ENCODE measurements at places on chromosomes 5 and 9.

DNA sequence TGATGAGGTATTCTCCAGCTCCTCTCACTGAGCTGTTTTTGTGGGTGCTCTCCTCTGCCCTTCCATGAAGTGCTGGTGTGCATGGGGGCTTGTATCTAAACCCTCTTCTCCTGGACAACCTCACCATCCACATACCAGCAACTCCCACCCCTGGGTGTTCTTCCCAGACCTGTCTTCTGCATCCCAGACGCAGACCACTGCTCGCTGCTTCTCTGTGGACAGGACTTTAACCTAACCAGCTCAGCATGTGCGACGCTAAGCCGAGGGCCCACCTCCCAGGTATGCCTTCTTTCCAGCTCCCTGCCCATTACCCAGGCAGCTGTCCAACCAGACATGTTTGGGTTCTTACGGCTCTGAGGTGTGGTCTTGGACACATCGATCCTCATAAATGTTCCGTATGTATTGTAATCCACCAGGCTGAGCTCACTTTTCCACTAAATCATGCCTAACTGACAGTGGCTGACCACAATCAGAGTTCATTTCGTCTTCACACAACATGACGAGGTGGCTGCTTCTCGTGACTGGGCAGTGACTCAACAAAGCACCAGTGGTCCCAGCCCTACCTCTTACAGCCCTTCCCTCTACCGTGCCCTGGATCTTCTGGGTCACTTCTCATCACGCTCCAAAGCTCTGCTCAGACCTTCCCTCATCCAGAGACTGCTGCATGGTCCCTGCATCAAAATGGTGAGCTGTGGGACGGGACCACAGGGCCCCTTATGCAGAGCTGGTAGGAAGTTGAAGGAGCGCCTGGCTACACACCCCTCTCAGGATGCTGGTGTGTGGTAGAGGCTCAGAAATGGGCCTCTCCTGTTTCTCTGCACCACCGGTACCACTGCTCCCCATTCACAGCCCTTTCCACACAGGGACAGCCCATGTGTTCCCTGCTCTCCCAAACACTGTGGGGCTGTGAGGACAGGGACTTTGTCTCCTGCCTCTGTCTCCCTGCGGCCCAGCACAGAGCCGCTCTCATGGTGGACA, 9.6 kb upstream of the PTGES2 start:
- peak; percentile 57 for DNase-seq

DNA sequence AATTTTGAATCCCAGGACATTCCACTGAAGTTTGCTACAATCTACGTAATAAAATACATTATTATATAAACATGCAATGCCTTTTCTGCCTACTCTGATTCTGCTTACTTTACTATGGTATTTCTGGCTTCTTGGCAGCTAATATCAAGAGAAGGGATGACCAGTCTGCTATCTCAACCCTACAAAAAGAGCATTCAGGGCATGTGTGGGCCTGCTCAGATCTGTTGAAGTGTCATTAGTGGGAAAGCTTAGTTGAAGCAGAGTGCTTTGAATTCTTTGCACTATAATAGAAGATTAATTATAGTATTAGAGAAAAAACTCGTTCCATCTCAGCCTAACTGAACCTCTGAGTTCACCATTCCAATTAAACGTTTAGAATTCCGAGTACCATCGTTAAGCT, 339.5 kb upstream of the ISL1 start:
- no peak for DNase-seq

DNA sequence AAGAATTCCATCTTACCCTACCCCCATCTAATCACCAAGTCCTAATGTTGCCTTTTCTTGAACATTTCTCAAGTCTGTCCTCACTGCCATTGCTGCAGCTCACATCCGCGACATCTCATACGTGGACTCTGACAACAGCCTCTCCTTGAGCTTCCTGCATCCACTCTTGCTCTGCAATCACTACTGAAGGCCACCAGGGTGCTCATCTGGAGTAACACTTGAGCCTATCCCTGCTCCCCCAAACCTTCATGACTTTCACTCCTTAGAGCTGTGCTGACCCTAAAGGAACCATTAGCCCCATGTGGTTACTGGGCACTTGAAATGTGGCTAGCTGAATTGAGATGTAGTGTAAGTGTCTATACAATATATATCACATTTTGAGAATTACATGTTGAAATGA, 46.4 kb upstream of the CTXN3 start:
- DNase-seq: no peak

DNA sequence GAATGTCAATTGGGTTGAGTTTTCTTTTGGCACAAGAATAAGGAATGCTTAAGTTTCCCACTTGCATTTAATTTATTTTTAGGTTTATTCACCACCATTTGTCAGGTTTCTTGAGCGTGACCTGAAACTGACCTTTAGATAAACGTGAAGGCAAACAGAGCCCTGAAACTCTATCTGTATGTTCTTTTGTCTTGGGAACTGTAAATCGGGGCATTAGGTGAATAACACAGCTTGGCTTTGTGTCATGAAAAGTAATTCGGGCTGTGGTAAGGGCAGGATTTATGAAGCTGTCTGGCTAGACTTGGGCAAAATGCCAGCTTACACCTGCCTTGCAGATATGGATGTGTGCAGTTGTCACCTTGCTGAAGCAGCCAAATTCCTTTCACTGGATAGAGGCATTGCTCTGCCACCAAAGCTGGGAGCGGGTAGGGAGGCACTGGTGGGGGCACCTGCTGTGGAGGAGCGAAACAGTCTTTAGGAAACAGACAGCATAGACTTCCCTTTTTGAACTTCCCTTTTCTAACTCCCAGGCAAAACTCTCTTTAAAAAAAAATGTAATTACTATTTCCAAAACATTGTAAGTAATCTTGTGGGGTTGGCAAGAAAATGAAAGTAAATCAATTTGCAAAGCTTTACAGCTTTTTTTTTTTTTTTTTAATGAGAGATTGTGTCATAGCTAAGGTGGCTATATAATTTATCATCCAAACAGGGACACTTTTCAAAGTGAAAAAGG, 545.2 kb downstream of the CSNK1G3 start:
- DNase-seq: no peak

DNA sequence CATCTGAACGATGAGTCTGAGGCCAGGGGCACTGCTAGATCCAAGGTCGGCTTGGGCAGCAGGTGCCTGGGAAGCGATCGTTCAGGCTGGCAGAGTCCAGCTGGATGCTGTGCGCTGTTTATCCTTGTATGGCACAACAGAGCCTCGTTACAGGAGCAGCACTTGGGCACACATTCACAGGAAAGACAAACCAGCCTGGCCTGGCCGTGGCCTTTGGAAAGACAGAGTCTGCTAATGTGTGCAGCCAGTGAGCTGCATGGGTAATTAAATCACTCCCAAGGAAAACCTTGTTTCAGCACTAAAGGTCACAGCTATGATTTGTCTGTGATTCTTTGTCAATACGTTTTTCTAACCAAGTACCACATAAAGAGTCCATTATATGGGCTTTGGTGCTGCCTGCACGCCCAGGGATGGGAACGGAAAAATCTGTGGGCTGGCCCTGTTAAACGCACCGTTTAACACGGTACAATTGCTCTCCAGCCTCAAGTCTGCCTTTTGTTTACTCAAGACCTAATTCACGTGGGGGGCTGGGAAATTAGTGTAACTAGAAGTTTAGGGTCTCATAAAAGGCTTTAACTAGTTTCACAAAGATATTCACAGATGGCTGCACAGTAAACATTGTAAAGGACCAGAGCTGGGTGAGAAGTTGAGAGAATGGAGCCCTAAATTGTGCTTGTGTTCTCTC, 509.3 kb downstream of the KDM4C start:
- no peak for DNase-seq

DNA sequence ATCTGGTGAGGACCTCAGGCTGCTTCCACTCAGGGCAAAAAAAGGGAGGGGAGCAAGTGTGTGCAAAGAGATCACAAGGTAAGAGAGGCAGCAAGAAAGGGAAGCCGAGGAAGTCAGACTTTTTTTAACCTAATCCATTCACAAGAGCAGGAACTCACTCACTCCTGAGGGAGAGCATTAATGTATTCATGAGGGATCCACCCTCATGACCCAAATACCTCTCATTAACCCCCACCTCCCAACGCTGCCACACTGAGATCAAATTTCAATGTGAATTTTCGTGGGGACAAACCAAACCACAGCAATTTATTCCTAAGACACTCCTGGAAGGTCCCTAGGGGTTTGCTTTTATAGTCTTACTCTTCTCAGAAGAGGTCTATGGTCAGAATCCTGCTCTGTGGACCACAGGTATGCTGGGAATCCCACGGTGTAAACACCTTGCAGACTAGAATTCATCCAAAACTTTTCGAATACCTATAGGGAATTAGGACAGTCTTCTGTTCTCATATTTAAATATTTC, 108.7 kb downstream of the HSD17B3 start:
- peak; percentile 19 for DNase-seq

DNA sequence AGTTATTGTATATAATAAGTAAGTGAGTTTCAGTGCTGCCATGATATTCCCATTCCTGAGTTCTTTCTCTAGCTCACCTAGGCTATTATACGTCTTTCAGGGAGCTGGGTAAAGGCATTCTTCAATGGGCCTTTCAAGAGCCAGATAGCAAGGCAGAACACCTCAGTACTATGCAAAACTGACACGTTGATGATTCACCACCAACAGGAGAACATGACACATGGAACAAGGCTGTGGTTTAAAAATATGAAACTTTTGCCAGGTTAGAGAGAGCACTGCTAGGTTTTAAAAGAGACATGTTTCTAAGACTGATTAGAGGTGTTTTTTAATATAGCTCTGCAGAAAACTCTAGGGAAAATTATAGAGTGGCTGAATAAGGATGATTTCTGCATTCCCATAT, 95.9 kb downstream of the UGCG start:
- peak; percentile 19 for DNase-seq

DNA sequence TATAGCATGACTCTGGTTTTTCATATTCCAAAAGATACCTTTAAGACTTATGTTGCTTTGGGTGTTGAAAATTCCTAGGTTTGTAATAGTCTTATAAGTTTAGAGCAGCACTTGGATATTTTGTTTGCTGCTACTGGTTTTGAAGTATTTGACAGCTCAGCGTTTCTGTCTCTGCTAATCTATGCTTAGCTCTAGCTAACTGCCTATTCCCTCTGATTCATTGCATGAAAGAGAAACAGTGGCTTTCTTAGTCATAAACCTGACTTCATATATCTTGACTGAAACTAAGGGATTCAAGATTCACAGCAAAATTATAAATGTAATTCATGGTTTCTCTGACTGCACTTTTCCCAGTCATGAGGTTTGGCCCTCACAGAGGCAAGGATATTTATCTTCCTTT, 35.6 kb upstream of the ANXA1 start:
- peak; percentile 72 for DNase-seq

- no peak for DNase-seq
Observed at GRCh38 chr5:79975422-79975821, 15.6 kb downstream of the MTX3 start.

DNA sequence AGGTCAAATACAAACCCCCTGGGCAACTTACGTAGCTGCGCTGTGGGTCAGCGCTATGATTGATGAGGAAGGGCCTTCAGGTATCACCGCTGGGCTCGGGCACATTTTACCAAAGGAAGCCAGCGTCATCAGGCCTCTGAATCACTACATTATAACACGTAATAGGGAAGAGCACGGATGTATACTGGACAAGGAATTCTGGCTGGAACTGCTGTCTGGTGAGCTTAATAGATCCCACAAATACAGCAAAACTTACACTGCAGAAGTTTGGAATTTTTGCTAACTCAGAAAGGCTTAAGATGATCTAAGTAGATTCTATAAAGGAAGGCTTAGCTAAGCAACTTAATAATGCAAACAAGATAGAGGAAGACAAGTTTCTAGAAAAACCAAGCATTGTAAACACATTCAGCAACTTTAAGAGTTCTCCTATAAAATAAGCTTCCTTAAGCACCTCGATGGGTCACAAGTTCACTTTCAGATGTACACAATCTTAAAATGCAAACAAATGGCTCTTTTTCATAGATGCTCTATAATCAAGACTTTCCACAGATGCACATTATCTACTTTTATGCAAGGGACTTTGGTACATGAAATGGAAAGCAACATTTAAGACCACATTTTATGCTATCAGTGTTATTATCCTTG, 360.1 kb upstream of the PANK3 start:
- DNase-seq: no peak

- DNase-seq: no peak
Observed at GRCh38 chr5:93723681-93724080, 17.7 kb downstream of the POU5F2 start.

- DNase-seq: no peak
Observed at GRCh38 chr9:118009614-118010013, 305.4 kb downstream of the TLR4 start.

GRCh38 chr9:109717342-109717741, 62.7 kb upstream of the PALM2AKAP2 start:
- no peak for DNase-seq

DNA sequence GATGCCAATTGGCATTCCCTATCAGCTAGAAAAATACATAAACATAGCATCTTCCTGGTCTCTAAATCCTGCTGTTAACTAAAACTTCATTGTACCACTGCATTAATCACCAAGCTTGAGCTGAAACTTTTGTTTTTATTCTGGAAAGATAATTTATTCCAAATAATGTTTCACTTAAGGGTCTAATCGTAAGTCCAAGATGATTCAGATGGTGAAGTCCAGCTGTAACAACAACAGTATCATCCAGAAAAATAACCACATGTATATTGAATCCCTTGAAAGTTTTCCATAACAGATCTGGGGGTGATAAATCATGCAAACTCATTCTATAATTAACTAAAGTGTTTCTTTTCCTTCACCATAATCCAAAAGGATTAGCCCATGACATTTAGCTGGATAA, 23.9 kb downstream of the RORB start:
- no peak for DNase-seq

- no peak for DNase-seq
Observed at GRCh38 chr5:133943475-133943817, 25.0 kb downstream of the C5orf15 start.

GRCh38 chr5:76525956-76526355, 97.2 kb downstream of the F2RL2 start:
- no peak for DNase-seq

- no peak for DNase-seq
Observed at GRCh38 chr9:106639873-106640568, 222.9 kb upstream of the ZNF462 start.

DNA sequence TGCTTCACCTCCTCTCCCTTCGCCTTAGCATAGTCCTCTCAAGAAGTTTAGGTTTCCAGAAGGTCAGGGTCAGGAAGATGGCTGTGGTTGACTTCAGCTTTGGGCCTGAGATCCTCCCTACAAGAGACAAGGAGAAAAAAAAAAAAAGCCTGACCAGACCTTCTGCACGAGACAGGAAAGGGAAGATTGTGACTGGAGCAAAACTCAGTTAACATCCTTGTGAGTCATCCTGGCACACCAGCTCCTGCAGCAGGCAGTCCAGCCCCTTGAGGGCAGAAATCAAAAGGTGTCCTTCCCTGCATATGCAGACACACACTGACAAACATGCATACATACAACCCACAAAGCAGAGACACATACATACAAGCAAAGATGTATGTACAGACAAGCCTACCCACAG, 18.0 kb upstream of the ENHO start:
- peak; percentile 31 for DNase-seq

Data from fibroblast of skin of scalp (primary cell).